ENCODE measurements at places on chromosomes 6 and 20.

DNA sequence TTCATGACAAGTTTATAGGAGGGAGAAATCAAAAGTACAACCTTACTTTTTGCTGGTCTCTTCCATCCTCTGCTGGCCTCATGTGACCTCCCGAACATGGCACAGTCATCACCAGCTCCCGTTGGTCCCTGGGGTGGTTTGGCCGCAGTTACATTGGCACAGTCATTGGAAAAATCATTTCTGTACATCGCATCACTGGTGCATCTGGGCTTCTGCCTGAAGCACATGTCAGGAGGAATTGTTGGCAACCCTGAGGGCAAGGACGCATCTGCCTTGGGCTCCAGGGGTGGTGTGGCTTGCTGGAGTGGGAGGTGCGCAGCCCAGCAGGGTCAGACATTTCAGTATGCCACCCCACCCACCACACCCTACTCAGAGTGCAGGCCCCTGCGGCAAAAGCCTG lies 162.9 kb upstream of the SLC24A3 start:
- peak overlapping the region; percentile 69 for H3K27ac ChIP-seq
- DNase-seq = peak; percentile 30
- H3K4me3 ChIP-seq = no peak overlapping the region
- no peaks in the 10 kb centered on the region for H3K27me3 ChIP-seq
- H3K4me1 ChIP-seq = no peaks in the 10 kb centered on the region

GRCh38 chr6:117558818-117559217 lies 43.5 kb downstream of the GOPC start:
- H3K27me3 ChIP-seq = no peaks in the 10 kb centered on the region
- no peak overlapping the region for H3K4me3 ChIP-seq
- H3K36me3 ChIP-seq = peaks cover 28% of the 10 kb centered on the region
- DNase-seq = no peak
- H3K4me1 ChIP-seq = no peaks in the 10 kb centered on the region
- H3K27ac ChIP-seq = no peak overlapping the region

DNA sequence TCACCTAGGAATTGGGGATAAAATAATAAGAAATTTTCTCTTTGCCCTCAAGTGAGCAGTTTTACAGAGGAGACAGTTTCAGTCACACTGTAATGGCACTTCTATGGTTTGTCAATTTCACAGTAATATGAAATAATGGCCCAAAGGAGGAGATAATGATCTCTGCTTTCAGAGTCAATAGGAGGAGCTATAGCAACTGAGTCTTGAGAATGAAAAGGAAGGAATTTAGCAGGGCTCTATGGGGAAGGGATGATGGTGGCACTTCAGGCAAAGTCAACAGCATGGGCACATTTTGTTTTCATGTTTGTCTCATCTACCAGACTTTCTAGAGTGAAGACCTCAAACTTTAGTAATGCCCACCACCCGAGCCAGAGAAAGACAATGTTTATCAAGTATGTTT lies 138.3 kb upstream of the HMGN3 start:
- DNase-seq = no peak
- H3K27ac ChIP-seq = no peak overlapping the region
- H3K4me3 ChIP-seq = no peak overlapping the region
- no peaks in the 10 kb centered on the region for H3K36me3 ChIP-seq
- peaks cover 2% of the 10 kb centered on the region for H3K4me1 ChIP-seq

- no peak for DNase-seq
- peaks cover 14% of the 10 kb centered on the region for H3K27me3 ChIP-seq
- H3K36me3 ChIP-seq = no peaks in the 10 kb centered on the region
- no peak overlapping the region for H3K27ac ChIP-seq
- no peak overlapping the region for H3K4me3 ChIP-seq
These were observed 10.7 kb upstream of the BPIFB1 start for GRCh38 chr20:33272155-33272873.

GRCh38 chr20:41032271-41032670 lies 3.6 kb downstream of the TOP1 start:
- peaks cover 70% of the 10 kb centered on the region for H3K4me1 ChIP-seq
- no peak for DNase-seq
- no peak overlapping the region for H3K27ac ChIP-seq
- H3K4me3 ChIP-seq = no peak overlapping the region

All from heart left ventricle (tissue), 16 donors.